CD4-positive, alpha-beta T cell treated with Interleukin-10 for 1 hour (primary cell): ENCODE measurements at places on chromosomes 2 and 18.

- DNase-seq, result no peak
Observed at GRCh38 chr2:233178994-233179847, 72.3 kb upstream of the ATG16L1 start.

- DNase-seq, result no peak
Observed at GRCh38 chr2:96945014-96945413, 41.4 kb downstream of the FAM178B start.

DNA sequence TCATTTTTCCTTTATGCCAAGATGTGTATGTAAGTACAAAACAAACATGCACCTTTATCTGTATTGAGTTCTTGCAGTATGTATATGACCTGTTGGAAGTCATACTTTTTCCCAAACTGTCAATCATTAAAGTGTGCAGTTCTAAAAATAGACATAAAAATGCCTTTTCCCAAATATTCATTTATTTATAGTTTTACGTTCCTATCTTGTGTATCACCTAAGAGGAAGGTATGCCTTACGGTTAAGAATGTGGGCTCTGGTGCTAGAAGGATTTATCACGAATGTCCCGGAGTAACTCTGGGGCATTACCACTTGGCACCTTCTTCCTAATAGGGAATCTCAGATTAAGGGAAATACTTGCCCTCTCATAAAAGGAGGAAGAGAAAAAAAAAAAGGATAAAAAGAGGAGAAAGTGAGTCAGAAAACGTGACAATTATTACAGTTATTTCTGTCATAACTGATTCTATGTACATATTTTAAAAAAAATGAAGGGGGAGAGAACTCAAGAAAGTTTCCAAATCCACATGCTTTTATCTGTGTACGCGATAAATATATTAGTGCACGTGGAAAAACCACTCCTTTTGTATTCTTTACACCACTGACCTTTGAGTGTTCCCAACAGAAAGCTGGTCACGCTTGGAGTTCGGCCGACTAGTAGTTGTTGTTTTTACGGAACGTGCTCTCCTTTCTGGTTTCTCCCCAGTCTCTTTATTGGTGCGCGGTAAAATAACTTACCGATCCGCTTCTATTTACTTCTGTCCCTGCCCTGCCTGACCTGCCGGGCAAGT lies 721 bp downstream of the MCEE start:
- DNase-seq, result no peak

GRCh38 chr18:49590608-49591007 lies 28.8 kb downstream of the LIPG start:
- DNase-seq, result no peak

DNA sequence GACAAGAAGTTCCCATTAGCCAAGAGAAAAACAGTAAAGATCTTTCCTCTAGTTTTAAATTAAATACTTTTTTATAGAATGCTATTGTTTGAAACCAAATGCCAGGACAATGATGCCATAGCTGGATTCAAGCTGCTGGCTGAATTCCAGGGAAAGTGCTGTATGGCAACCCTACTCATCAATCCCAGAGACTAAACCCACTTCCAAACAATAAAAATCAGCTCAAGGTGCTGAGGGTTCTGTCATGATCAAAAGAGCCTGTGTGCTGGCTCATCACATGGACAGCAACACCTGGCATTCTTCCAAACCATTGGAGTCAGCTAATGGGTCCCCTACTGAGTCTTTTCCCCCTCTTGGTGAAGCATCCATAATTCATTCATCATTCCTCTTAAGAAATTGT lies 53.7 kb upstream of the PARD3B start:
- no peak for DNase-seq

- DNase-seq, result no peak
Observed at GRCh38 chr2:13558368-13558767, 841.6 kb downstream of the TRIB2 start.

- no peak for DNase-seq
Observed at GRCh38 chr18:24026457-24026856, 11.9 kb downstream of the TTC39C start.

DNA sequence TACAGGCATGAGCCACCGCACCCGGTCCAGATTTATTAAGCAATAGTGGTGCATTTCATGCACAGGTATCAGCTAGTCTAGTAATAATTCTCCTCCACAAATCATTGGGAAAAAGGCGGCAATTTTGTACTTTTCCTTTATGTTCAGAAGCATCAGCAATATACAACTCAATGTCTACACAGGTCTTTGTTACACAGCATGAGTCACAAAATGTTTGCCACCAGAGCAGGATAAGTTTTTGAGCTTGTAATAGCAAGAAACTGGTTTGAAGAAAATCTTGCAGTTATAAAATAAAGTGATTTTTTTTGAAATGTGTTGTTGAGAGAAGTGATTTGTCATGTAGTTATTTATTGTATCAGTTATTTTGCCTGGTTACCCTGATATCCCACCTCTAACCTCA lies 4.8 kb upstream of the ITPRIPL1 start:
- DNase-seq, result no peak

- DNase-seq, result no peak
Observed at GRCh38 chr2:8394131-8394530, 287.7 kb upstream of the ID2 start.

DNA sequence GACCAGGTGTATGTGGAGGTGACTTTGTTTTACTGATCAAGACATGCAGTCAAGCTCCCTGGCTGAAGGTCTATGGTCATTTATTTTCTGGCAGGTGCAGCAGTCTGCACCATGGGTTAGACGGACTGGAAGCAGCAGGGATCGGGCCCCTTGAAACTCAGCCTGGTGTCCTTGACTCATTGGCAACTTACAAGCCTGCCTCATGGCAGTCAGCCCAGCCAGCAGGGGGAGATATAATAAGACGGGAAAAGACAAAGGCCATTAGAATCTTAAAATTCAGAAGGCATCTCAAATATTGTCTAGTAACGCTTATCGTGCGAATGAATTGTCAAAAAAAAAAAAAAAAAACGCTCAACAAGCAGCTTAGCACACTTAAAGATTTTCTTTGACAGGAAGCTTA lies 308.2 kb downstream of the EN1 start:
- no peak for DNase-seq

DNA sequence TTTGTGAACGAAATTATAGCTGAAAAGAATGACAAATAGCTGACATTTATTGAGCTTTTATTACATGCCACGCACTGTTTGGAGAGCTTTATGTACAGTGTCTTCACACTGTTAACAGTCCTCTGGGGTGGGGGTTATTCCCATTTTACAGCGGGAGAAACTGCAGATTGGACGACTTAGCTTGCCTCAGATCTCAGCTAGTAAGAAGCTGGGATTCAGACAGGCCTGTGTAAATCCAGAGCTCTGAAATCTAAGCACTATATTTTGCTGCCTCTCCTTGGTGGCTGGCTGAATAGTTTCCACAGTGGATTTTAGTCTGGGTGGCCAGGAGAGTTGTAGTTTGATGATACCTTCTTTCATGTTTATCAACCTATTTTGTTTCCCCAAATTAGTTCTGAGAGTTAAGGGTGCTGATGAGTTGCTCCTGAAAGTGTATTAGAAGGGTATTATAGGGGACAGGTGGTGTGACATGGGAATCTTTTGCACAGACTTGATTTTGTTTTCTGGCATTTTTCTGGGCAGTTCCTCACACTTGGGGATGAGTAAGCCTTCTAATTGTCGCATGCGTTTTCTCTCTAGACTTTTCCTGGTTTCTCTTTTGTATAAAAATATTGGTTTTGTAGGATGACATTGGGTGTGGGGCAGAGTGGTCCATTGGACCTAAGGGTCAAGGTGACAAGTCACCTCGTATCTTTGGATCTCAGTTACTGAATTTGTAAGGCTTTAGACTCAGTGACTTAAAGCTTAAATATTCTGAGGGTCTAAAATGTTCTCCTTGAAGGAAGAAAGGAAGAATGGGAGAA lies 1.5 kb downstream of the ACSL3 start:
- no peak for DNase-seq

DNA sequence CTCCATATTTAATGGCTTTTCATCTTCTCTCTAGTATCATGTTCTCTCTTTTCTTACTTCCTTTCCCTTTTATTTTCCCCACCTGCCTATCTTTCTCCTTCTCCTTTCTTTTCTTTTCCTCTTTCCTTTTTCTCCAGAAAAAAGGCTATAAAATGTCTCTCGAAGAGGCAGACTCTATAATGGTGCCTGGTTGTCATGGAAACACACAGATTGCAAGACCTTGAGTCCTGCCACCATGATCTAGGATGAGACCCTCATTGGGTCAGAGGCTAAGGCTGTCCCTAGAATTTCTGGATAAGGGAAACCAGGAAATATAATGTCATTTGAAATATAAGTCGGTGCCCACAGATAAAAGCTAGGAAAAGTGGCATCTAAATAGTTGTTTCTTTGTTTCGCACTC lies 36.5 kb upstream of the LHCGR start:
- no peak for DNase-seq

DNA sequence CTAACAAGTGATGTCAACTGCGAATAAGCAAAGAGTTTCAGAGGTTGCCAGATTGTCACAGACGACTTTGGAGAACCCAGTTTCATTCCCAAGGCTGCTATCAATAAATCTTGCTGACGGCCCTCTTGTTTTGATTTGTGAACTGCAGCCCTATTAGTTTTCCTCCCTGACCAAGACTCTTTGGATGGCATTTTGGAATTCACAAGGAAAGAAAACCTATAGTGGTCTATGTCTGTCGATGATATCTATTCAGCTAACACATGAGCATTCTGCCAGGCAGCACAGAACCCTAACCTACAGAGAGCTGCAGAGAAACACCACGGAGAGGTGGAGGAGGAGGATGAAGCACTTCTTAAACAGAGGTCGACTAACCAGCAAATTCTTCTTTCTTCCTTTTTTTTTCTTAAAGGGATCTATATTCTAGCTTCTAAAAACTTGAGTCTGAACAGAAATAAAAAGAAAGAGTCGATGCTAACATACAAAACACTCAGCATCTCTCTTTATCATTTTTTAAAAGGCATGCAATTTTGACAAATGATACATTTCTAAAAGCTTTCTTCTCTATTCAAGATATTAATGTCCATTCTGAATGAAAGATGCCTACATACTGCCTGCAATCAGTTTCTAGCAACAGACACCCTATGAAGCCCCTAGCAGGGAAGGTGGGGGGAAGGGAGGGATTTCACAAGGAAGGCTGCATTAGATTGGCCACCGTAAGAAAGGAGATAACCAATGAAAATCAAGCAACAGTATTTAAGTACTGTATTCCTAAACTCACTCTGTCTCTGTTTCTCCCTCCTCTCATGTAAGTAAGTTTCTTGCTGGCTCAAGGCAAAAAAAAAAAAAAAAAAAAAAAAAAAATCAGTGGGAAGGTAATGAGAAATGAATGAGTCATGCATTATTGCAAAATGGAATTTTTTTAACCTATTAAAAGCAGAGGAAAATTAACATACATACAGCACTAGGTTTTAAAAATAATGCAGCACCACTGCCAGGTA lies 83.0 kb upstream of the CHRNA1 start:
- peak; percentile 18 for DNase-seq

DNA sequence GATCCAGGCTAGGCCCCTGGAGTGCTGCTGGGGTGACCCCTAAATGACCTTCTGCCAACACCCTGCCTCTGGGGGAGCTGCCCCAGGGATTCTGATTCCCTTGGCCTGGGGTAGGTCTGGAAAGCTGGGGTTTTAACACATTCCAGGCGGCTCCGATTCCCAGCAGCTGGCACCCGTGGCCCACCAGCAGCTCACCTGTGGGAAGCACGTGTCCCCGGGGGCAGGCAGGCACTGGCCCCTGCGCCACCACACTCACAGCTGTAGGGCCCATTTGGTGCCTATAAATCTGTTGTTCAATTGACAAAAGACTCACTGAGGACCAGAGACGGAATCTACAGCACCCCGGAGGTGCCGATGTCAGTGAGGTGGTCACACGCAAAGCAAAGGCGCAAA lies 4.1 kb upstream of the KLHL30 start:
- no peak for DNase-seq

DNA sequence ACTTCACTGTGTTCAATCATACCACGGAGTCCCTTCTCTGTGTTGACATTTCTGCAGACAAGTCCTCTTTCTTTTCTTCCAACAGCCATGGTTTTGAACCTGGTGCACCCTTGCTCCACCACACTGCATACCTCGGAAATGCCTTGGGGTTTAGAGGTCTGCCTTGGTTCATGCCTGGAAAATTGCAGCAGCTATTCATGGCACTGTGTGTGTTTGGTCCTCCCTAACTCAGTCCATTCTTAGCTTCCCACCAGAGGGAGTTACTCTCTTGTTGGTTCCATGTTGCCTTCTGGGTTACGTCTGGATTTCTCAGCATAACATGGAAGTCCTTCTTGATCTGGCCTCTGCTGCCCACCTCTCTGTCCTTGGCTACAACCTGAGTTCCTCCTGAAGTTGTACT lies 206.0 kb downstream of the FHOD3 start:
- DNase-seq, result no peak

GRCh38 chr18:75076286-75076685 lies 132.7 kb downstream of the PTGR3 start:
- DNase-seq, result no peak

DNA sequence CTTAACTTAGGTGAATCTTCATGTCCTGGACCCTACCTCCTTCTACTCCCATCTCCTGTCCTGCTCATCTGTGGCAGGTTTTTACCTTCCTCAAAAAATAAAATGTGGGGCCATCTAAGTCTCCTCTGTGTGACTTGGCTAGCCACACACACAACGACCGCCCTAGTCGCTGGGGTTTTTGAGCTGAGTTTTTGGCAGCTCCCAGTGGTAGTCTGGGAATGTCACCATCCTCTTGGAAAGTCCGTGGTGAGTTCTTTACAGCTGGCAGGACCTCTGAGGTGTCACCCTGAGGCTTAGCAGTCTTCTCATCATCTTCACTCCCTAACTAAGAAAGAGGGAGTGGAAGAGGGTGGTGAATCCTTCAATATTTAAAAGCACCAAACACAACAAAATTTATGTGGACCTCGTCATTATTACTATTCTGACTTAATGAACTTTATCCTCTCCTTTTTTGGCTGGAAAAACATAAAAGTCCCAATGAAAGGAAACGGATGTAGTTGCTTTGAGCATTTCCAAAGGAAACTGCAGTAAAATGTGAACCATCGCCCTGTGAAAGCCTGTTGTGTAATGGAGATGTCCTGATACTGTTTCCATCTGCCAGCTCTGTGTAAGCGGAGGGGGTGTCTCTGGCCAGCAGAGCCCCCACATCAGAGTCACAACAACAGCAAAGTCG lies 78.6 kb downstream of the VAPA start:
- no peak for DNase-seq
